AG08395 (cell line): ENCODE measurements at places on chromosomes 1 and 21.

DNA sequence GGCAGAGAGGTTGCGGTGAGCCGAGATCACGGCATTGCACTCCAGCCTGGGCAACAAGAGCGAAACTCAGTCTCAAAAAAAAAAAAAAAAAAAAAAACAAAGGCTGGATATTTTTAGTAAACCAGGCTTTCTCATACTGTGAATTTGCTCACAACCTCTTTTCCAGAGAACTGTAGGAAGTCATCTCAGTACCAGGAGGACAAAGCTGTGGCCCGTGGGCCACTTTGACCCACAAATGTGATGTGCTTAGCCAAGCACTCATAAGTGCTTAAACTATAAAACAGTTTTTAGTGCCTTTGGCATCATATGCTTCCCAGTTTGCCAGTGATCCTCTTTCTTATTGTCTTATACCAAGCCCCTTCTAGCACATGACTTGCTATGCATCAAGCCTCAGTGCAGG is 46.5 kb downstream of the RNF11 start:
- no peak for DNase-seq

DNA sequence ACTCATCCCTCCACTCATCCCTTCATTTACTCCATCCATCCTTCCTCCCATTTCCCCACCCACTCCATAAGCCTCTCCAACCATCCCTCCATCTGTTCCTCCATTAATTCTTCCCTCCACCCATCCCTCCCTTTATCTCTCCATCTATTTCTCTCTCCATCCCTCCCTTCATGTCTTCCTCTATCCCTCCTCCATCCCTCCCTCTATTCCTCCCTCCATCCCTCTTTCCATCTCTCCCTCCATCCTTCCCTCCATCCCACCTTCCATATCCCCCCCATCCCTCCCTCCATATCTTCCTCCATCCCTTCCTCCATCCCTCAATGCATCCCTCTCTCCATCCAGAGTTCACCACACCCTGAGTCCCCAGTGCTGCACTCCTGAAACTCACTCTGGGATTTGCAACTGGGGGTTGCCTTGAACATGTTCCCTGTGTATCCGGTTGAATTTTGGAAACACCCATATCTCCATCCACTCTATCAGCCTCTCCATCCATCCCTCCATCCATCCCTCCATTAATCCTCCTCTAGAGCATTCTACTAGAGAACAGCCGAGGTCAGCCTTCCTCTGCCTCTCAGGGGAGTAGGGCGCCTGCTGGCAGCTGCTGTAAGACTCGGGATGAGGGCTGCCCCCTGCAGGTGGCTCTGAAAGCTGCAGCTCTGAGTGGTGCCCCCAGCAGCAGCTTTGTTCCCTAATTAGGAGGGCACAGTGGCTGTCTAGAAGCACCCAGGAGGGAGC is 39.4 kb downstream of the ABCG1 start:
- DNase-seq = peak; percentile 83

GRCh38 chr1:81428998-81429397 is 371.7 kb upstream of the ADGRL2 start:
- DNase-seq = no peak

DNA sequence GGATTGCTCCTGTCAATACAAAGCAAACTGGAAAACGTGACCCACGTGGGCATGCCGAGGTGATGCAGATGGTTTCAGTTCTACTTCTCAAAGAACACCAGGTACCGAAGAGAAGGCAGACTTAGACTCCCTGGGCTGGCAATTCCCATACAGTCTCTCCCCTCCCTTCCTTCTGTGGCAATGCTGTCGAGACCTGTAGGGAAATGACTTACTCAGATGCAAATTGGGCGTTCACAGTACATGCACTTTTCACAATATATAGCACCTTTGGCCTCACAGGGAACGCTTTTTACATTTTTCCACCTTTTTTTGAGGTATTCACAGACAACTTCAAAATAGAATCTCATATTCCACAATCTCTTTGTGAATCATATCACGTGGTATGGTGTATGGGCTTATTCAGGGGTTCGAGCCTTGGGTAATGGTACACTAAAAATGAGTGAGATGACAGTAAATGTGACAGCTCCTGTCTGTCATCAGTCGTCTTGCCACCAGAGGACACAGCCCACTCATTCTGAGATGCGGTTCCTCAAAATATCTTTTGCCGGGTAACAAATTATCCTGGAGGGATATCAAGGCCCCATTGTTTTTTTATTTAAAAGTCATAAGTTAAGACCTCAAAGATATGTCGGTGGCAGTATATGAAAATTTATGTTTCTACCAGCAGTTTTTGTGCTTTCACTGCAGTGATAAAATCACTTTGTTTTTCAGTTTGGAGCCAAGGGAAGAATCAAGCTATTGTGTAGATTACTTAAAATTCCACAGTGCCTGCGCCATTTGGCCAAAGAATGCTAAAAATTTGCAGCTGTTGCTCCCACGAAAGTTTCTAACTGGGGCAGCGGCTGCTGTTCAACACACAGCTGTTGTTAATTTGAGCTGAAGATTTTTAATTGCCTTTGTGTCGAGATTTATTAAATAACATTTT is 168.4 kb downstream of the ZZZ3 start:
- DNase-seq = peak; percentile 88

DNA sequence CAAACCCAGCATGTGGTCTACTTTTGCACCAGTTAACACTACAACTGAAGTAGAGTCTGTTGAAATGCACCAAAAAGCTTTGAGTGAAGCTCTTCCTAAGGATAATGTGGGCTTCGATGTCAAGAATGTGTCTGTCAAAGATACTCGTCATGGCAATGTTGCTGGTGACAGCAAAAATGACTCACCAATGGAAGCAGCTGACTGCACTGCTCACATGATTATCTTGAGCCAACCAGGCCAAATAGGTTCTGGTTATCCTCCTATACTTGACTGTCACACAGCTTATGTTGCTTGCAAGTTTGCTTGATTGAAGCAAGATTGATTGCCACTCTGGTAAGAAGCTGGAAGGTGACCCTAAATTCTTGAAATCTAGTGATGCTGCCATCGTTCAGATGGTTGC is 85.2 kb downstream of the DENND1B start:
- no peak for DNase-seq

DNA sequence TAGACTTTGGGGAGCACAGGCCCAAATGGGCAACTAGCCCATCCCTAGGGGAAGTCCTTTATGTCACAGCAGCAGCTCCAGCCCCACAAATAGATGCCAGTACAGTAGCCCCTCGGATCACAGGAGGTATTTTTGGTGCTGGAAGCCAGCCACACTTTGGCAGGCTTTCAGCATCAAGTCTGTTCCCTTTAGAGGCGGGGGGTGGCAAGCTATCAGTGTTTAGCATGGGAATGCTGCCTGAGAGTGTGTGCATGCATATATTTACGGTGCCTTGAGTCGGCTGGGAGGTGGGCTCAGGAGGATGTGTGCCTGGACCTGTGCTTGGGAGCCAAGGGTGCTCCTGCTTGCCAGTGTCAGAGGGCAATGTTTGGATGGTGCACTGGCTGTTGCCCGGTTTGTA is 3.5 kb upstream of the PLXNA2 start:
- DNase-seq = no peak

- no peak for DNase-seq
Measured at GRCh38 chr21:44842721-44843445, 25.0 kb upstream of the SUMO3 start.

GRCh38 chr1:53902235-53903138 is 8.5 kb downstream of the DIO1 start:
- DNase-seq = no peak

GRCh38 chr1:242242983-242243382 is 244.1 kb upstream of the MAP1LC3C start:
- no peak for DNase-seq

- no peak for DNase-seq
Measured at GRCh38 chr1:118940957-118941356, 47.2 kb downstream of the TBX15 start.
